Activated naive CD4-positive, alpha-beta T cell (primary cell): ENCODE measurements at places on chromosomes 5 and 9.

DNA sequence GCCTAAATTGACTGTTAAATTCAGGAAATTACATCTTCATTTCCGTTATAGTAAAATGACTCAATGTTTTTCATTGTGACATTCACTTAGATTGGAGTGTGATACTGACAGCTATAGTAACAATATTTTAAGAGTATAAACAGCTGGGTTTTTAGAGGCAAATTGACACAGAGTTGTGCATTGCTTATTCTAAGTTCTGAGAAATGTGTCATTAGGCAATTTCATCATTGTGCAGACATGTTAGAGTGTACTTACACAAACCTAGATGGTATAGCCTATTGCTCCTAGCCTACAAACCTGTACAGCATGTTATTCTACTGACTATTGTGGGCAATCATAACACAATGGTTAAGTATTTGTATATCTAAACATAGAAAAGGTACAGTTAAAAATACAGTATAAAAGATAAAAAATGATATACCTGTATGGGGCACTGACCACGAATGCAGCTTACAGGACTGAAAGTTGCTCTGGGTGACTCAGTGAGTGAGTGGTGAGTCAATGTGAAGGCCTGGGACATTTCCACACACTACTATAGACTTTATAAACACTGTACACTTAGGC is 132.7 kb downstream of the PDE4D start:
- DNase-seq = no peak

DNA sequence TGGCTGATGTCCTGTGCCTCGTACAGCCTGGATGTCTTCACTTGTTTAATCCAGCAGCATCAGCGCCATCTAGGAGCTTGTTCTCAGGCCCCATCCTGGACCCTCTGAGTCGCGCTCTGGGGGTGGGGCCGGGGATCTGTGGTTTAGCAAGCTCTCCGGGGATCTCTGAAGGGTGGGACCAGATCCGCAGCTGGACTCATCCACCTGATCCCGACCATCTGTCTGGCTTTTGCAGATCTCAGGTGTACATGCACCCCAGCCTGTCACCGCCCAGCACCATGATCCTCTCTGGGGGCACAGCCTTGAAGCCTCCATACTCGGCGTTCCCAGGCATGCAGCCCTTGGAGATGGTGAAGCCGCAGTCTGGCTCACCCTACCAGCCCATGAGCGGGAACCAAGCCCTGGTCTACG is 15.1 kb upstream of the POMT1 start:
- no peak for DNase-seq

- DNase-seq = no peak
Measured at GRCh38 chr5:57216714-57217113, 42.9 kb downstream of the GPBP1 start.

- no peak for DNase-seq
Measured at GRCh38 chr5:164818445-164818844, 1313.0 kb downstream of the MAT2B start.

DNA sequence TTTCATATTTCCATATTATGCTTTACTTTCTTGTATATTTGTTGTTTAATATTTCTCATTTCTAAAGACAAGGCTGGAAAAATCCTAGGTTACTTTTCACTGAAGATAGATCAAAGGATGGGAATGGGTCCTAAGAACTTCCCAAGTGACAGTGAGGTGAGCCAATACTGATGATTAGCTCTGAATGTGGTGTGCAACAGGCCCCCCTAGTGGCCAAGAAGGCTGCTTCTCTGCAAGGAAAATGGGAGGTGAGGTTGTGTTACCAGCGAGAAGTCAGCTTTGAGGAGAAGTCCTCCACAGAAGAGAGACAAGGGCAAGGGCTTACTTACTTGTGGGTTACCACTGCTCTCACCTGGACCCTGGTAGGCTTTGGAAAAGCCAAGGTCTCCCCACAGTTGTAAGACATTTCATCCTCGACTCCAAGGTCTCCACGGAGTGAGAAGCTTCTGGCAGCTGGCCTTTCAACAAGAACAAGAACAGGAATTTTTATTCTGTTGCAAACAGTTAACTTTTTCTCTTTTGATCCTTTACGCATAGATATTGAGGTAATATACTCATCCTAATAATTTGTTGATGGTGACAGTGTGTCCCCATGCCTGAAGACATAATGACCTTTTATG is 69.9 kb downstream of the MAMDC2 start:
- DNase-seq = no peak

DNA sequence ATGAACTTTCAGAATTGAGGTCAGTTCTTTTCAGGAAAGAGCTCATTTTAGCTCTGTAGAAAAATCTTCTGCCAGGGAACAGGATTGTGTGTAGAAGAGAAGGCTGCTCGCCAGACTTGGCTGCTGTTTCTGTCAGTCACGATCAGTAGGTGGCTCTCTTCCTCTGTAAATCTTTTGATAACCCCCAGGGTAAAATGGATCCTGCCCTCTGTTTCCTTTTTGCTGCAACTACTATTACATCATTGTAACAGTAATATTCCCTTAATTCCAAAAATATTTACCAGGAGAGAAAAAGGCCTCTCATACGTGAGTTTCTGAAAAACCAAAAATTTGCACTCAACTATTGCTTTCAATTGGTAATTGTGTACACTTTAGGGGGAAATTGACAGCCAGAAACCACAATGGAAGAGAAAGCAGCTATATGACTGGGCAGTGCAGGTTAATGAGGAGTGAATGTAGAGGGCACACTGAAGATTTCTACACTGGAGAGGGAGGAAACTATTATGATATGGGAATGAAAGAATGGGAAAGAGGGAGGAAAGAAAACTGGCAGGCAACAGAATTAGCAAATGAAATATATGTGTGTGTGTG is 12.3 kb downstream of the IFNA21 start:
- DNase-seq = no peak
